ENCODE measurements at places on chromosomes 11 and 22.

GRCh38 chr11:97865424-97866012, 1155.2 kb upstream of the CNTN5 start:
- no peak for DNase-seq

- DNase-seq, result no peak
These were observed 20.2 kb upstream of the CCND1 start for GRCh38 chr11:69620683-69621290.

DNA sequence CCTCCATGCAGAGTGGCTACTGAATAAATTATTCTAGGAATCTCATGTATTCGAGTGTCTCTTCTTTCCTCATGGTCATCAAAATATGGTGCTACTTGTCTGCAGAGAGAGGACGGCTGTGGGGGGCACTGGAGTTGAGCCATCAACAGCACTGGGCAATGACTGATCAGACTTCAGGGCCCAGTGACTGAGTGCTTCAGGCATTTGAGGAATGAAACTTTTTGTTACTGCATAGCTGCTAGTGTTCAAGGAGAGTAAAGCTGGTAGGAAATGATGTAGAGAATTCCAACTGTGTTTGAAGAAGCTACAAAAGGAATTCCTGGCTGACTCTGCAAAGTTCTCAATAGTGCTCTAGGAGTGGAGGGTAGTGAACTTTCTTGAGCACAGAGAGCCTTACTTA, 277.7 kb downstream of the CADM1 start:
- no peak for DNase-seq

GRCh38 chr11:2465202-2466068, 20.6 kb downstream of the KCNQ1 start:
- DNase-seq, result no peak

GRCh38 chr22:37425800-37426705, 1.2 kb downstream of the ELFN2 start:
- no peak for DNase-seq

Measured in stimulated activated CD4-positive, alpha-beta T cell treated with anti-CD3 and anti-CD28 coated beads, Interleukin-15, amount 100 ng/mL, for 1 hour (primary cell).